ENCODE measurements at places on chromosomes 12 and 14.

GRCh38 chr14:80313806-80314205, 102.5 kb upstream of the DIO2 start:
- no peak for DNase-seq

DNA sequence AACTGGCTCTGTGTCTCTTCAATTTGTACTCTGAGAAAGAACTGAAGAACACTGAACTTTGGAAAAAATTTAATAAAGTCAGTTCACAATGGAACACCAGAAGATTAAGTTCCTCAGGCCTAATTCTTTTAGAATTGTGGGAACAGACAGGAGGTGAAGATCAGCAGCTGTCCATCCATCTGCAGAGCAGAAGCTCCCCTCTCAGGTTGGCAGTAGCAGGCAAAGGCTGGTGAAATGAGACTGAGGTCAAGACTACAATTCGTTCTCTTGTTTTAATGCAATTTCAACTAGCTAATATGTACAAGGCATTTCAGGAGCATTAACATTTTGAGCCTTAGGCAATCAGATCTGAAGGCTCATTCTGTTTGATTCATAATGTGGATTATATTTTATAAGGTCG, 10.3 kb upstream of the TRHDE start:
- no peak for DNase-seq

DNA sequence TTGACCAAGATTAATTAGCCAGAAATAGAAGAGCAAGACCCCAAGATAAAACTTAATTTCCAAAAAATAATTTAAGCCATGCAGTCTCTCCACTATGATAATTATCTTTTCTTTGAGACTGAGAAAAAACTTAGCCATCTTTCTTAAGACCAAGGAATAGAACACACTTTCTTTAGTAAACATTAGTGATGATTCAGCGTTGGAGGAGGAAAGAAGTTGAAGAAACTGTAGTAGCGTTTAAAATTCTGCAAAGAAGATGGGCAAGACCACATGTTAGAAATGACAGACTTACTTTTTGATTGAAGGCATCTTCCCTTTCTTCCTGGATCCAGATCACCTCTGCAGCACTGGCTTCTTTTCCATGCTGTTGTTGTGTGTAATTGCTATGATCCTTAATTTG, 124.8 kb upstream of the RASSF8 start:
- no peak for DNase-seq

GRCh38 chr12:19802915-19803314, 363.6 kb downstream of the AEBP2 start:
- no peak for DNase-seq

DNA sequence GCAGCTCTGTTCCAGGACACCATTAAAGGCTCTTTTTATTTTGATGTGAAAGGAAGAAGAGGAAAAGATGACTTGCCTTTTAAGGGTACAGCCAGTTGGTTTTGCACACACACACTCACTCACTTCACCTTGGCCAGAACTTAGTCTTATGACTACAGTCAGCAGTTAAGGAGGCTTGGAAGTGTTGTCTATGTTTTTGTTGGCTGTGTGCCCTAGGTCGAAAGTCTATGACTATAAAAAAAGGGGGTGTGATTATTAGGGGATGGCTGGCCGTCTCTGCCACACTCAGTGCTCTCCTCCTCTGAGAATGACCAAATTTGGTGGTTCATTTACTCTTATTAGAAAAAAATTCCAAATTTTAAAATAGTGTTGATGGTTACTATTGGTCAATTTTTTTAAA, 139.5 kb upstream of the OTX2 start:
- no peak for DNase-seq

DNA sequence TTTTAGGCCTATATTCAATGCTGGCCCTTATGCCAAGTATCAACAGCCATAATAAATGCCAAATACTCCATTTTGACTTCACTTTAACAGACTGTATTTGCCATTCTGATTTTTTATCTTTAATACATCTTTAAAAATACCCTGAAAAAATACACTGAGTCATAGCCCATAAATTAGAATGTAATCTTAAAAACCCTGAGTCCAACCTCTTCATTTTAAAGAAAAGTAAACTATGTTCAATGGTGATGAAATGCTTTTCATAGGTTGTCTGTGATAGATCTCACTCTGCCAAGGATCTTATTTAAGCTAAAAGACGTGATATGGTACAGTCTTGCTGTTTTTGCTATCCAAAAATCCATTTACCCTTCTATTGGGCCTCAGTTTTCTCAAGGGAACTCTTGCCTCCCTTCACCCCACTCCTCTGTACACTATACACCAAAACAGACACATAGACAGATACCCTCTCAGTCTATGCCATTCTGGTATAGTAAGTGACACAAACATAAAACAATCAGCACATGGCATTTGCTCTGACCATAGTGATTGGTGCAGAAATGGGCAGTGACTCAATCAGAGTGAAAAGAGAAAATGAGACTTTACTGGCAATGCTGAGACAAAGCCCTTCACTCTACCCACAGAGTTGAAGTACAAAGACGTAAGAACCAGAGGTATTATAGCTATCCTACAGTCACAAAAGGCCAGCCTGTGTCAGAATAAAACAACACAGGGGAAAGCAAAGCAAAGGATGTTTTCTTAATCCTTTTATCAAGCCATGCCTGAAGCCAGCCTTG, 49.1 kb downstream of the BTG1 start:
- DNase-seq = no peak

- DNase-seq = no peak
Measured at GRCh38 chr12:56417739-56418138, 31.5 kb downstream of the TIMELESS start.

Data from activated naive CD8-positive, alpha-beta T cell treated with anti-CD3 and anti-CD28 coated beads, Interleukin-2, amount 50 U/mL, for 16 hours (primary cell).